ENCODE measurements at places on chromosomes 7 and 10.

- DNase-seq, result no peak
Measured at GRCh38 chr7:70312336-70312735, 714.1 kb downstream of the AUTS2 start.

GRCh38 chr7:10790910-10791309 lies 182.8 kb upstream of the PHF14 start:
- DNase-seq, result no peak

GRCh38 chr10:50997461-50997860 lies 76.8 kb upstream of the PRKG1 start:
- DNase-seq, result no peak

GRCh38 chr10:125828311-125828710 lies 5.0 kb downstream of the BCCIP start:
- no peak for DNase-seq

DNA sequence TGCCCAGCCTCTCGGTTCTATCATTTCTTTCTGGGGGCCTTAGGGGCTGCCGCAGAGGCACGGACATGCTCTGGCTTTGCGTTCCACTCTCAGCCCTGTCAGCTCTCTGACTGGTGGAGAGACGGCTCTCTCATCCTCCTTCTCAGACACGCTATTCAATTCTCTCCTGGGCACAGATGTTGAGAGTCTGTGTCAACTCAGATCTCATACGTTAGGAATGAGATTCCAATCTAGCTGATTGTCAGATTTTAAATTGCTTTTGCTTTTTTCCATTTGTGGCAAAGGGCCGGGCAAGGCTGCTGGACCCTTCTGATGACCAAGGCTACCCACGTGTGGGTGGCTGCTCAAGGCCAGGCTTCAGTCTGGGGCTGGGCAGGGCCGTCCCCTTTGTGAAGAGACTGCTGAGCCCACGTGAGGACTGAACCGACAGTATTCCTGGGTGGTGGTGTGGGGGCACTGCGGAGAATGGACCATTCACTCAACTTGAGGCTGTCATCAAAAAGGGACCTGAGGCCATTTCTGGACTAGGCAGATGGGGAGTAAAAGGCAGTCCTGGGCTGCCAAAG lies 71.5 kb downstream of the CLEC2L start:
- DNase-seq, result no peak

GRCh38 chr10:73131301-73131700 lies 21.0 kb downstream of the NUDT13 start:
- DNase-seq, result no peak

DNA sequence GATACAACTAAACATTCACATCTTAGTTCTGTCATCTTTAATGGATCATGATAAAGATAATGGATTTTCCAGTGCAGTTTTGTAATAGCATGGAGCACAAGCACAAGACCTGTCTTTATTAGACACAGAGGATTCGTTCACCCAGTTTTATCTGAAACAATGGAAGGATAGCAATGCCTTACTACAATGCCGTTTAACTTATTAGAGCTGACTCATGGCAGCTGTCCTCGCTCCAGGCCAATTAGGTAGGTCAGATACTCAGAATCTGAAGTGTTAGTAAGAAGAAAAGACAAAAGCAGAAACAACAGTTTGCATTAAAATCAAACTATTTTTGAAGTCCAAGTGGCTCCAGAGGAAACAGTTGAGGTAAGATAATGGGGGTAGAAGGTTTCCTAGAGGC lies 12.8 kb downstream of the OR13A1 start:
- DNase-seq, result no peak

DNA sequence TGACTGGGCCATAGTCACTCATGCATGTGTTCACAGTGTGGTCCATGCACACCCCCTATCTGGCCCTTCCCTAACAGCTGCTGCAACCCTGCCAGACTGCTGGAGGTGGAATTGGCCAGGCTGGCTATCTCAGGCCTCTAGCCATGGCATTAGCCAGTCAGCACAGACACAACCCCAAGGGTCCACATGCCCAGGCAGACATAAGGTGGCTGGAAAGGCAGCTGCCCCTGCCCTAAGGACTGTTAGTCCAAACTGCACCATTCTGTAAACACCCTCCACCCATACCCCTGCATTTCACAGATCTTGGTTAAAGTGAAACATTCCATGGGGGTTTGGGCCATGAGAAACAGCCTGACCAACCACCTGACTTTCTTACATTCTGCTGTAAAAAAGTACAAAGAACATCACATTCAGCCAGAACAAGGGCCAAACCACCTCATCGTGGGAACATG lies 137.4 kb upstream of the KCNMA1 start:
- DNase-seq, result no peak

- no peak for DNase-seq
Measured at GRCh38 chr7:47946581-47947354, 1.5 kb downstream of the PKD1L1 start.

GRCh38 chr10:114859222-114859621 lies 37.6 kb downstream of the FHIP2A start:
- DNase-seq, result no peak

GRCh38 chr7:3923307-3923918 lies 622.4 kb downstream of the SDK1 start:
- peak; percentile 9 for DNase-seq

DNA sequence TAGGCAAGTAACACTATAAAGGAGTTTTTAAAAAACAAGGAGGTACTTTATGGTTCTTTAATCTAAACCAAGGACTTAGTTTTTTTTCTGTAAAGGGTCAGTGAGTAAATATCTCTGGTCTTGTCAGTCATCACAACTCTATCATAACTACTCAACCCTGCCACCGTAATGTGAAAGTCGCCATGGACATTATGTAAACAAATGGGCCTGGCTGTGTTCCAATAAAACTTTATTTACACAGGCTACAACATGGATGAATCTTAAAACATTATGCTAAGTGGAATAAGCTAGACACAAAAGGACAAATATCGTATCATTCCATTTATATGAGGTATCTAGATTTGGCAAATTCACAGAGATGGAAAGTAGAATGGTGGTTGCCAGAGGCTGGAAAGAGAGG lies 60.8 kb upstream of the SP4 start:
- peak; percentile 13 for DNase-seq

DNA sequence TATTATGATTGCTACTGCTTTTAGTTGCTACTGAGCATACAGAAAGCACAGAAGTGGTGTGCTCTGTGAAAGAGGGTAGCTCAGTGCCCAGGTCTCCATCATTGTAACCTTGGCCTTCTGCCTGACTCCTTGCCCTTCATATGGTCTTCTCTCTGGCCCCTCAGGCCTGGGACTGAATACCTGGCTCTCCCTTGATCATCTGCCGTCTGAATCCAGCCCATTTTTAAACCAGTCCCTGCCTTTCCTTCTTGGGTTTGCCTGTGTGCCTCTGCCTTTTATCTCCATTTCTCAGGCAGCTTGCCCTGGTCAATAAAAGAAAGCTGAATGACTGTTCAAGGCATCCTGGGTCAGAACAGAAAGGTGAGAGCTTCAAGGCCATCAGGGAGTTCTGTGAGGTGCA lies 109.1 kb upstream of the ZNF438 start:
- no peak for DNase-seq

GRCh38 chr7:155587486-155587885 lies 41.1 kb upstream of the CNPY1 start:
- DNase-seq, result no peak

- DNase-seq, result peak; percentile 8
Measured at GRCh38 chr10:21534604-21535493, 817 bp downstream of the MLLT10 start.

- peak; percentile 87 for DNase-seq
Measured at GRCh38 chr7:79664884-79665676, 211.6 kb upstream of the MAGI2 start.

- no peak for DNase-seq
Measured at GRCh38 chr7:1943326-1943725, 273.2 kb downstream of the ELFN1 start.

- DNase-seq, result no peak
Measured at GRCh38 chr10:17273403-17273802, 45.4 kb downstream of the VIM start.

DNA sequence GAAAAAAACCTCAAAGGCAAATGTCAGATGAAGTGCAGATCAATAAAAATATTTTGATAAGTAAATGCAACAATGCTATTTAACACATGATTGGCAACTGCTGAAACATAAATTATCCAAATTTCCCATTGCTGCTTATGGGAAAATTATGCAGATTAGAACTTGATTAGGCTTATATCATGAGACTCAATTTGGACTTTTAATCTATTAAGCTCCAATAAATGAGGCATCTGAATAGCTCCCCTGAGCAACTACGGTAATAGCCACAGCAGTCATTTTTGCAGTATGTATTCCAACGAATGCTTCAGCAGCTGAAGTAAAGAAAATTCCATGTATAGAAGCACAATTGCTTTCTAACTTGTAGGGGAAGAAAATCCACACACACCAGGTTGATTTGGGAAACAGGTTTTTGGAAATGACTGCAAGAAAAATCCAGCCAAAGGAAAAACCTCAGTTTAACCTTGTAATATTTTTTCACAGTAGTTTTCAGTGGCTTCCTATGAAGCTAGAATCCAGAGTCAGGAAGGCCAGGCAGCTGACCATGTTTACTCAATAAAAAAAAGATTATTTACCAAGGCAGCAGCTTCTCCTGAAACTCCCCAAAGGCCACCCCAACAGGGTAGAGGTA lies 716.1 kb downstream of the KCNMA1 start:
- DNase-seq, result no peak

GRCh38 chr10:3741688-3742461 lies 43.1 kb downstream of the KLF6 start:
- DNase-seq, result no peak

DNA sequence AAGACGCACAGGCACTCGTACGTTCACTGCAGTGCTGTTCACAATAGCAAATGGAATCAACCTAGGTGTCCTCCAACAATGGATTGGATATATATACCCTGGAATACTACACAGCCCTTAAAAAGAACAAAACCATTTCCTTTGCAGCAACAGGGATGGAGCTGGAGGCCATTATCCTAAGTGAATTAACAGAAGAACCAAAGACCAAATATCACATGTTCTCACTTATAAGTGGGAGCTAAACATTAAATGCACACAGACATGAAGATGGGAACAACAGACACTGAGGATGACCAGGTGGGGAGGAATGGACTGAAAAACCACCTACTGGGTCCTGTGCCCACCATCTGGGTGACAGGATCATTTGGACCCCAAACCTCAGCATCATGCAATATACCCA lies 52.0 kb upstream of the EBF3 start:
- DNase-seq, result no peak

- DNase-seq, result peak; percentile 41
Measured at GRCh38 chr10:102413053-102413705, 5.4 kb downstream of the PSD start.

- no peak for DNase-seq
Measured at GRCh38 chr10:10786109-10787090, 231.3 kb upstream of the CELF2 start.

- DNase-seq, result peak; percentile 12
Measured at GRCh38 chr10:93352638-93353383, 129.3 kb downstream of the MYOF start.

DNA sequence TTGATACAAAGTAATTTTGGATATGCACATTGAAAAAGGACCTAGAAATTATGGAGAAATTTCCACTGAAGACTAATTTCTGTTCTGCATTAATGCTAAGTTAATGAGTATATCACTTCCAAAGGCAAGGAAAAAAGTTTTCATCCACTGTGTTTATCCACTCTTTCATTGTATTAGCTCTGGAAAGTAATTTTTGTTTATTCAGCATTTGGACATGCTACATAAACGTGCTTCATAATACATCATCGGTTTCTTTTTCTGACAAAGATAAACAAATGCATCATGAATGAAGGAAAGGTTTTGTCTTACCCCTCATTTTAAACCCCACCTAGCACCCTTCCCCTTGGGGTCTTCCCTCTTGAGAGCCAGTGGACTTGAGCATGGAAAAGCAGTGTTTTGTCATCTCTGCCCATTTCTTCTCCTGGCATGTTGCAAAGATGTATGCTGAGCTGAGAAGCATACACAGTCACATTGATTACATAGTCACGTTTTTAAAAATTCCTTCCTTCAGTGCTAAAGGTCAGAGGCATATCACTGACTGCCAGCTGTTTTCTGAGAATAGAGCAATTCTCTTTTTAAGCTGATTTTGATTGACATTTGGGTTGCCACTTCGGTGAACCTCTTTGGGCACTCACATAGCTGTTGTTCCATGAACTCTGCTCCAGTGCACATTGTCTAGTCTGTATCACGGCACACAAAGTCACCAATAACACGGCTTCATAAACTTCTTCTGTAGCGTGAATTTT lies 65.9 kb upstream of the C7orf33 start:
- no peak for DNase-seq

GRCh38 chr10:3331187-3331586 lies 158.6 kb upstream of the PITRM1 start:
- DNase-seq, result no peak

DNA sequence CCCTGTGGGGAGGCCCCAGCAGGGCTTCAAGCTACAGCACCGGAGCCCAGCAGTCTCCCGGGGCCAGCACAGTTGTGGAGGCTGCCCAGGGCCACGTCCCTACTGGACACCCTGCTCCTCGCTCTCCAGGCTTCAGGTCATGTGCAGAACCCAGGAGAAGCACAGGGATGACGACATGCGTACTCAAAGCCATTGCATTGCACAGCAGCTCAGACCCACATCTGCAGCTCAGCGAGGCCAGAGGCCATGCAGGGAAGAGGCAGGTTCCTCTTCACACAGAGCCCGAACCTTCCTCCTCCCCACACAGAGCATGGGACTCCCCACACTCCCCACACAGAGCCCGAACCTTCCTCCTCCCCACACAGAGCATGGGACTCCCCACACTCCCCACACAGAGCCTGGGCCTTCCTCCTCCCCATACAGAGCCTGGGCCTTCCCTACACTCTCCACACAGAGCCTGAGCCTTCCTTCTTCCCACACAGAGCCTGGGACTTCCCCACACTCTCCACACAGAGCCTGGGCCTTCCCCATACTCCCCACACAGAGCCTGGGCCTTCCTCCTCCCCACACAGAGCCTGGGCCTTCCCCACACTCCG lies 12.3 kb downstream of the CFAP46 start:
- no peak for DNase-seq
